ENCODE measurements at places on chromosomes 2 and 18.

GRCh38 chr2:73291093-73291460, 2.3 kb downstream of the EGR4 start:
- no peak for DNase-seq

DNA sequence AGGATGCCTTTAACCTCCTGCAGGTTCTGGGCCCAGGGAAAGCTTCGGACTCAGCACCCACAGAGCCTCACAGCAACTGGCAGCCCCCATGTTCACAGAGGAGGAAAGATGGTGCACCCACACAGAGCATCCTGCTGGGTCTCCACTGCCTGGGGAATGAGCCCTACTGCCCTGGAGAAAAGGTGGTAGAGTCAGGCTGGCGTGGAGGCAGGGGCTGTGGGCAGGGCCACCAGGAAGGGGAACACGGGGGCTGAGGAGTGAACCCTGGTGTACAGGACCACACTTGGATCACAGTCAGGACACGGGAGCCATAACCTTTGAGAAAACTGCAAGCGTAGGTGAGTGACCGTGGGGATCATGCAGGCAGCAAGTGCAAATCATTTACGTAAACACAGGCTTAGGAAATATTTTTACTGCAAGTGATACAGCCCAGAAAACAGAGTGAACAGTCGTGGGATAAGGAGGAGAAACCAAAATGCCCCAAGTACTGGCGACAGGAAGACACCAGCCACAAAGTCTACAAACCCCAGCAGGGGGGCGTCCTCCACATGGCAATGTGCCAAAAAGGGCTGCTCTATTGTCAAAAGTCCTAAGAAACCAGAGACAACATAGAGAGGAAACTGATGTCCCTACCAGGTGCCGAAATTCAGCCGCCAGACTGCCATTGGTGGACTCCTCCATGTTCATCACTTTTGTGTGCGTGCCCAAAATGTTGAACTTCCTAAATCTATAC, 27.6 kb downstream of the STAT1 start:
- DNase-seq: no peak

GRCh38 chr2:208040199-208041171, 15.2 kb upstream of the PLEKHM3 start:
- DNase-seq: no peak

- DNase-seq: no peak
Measured at GRCh38 chr2:201984800-201985525, 48.7 kb upstream of the FZD7 start.

Measured in stimulated activated CD4-positive, alpha-beta T cell treated with anti-CD3 and anti-CD28 coated beads, Interleukin-1b, Interleukin-23, amount 100 ng/mL, for 1 hour (primary cell).